CD4-positive, alpha-beta T cell treated with Interleukin-12 subunit alpha and Interleukin-12 subunit beta, for 1 hour (primary cell): ENCODE measurements at places on chromosomes 5 and 9.

DNA sequence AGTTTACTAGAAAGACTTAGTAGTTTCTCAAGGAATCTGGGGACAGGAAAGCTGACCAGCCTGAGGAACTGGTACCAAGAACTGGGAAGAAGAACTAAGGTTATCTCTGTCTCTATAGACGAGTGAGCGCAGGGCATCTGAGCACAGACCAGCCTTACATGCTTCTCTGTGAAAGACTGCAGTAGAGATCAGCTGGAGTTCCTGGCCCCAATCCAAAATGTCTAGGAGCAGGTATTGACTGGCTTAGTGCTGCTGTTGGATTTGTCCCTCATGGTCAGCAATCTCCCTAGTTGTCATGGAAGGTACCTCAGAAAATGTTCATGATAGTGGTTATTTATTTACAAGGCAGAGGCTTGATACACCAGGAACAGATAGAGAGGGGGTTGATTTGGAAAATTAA is 13.3 kb downstream of the NUP214 start:
- DNase-seq: no peak

GRCh38 chr5:174571662-174572397 is 152.6 kb upstream of the MSX2 start:
- no peak for DNase-seq

DNA sequence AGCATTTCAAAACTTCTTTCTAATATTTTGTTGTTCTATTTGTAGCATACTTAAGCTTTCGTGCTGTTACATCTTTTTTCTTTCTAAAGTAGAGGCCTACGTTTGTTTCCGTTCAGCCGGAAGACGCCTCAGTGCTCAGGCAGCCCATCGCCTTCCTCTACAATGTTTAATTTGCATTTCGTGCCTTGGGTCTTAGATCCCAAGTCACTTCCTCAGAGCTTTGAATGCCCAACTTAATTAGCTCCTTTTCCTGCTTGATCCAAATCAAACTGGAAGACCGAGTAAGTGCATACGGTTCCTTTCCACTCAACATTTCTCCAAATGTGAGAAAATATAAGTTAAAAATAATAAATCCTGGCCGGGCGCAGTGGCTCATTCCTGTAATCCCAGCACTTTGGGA is 43.2 kb downstream of the MRPL36 start:
- no peak for DNase-seq

GRCh38 chr9:104941597-104941996 is 13.6 kb upstream of the ABCA1 start:
- no peak for DNase-seq

GRCh38 chr5:16891033-16891432 is 45.1 kb downstream of the MYO10 start:
- DNase-seq: no peak
